ENCODE measurements at places on chromosomes 7 and 10.

- DNase-seq: no peak
Observed at GRCh38 chr7:48355346-48355745, 184.1 kb downstream of the ABCA13 start.

DNA sequence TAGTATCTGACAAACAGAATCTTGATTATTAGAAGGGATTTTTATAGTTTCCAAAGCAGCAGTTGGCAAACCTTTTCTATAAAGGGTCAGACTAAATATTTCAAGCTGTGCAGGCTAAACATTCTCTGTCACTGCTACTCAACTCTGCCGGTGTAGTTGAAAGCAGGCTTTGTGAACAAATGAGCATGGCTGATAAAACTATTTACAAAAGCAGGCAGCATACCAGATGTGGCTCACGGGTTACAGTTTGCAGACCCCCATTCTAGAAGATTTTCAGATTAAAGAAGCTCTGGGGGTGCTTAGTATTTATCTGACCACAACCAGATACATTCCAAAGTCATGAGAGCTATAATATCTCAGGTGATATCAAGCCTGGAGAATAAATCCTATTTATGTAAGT lies 1017.5 kb downstream of the SORCS1 start:
- no peak for DNase-seq

GRCh38 chr7:144641389-144642044 lies 194.3 kb downstream of the TPK1 start:
- DNase-seq: no peak

DNA sequence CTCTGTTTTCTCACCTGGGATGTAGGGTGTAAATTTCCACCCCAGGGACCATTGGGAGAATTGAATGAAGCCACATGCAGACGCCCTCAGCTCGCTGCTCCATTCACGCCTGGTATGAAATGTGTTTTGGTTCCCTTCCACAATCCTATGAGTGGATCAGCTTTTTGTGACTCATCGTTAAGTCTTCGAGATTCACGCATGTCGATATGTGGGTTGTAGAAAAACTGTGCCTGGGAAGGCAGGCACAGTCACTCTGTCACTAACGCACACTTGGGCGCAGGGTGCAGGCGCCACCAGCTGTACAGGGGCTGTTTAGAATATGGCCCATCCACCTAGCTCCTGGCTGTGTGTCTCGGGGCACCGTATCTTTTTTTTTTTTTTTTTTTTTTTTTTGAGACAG lies 64.2 kb upstream of the SH2B2 start:
- no peak for DNase-seq

DNA sequence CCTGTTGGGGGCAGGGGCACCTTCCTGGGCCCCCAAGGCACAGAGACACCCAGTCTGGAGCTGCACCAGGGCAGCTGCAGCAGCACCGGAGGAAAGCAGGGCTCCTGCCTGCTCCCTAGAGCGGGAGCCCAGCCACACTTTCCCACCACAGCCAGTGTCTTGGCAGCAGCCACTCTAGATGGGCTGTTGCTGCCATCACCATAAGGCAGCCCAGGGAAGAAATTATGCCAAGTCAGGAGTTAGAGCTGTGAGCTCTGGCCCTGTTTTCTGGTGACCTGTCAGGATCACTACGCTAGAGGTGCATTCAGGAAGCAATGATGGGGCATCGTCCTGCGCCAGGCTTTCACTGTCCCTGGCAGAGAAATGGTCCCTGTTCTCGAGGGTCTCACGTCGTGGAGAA lies 38.0 kb upstream of the ZNRF2 start:
- no peak for DNase-seq

DNA sequence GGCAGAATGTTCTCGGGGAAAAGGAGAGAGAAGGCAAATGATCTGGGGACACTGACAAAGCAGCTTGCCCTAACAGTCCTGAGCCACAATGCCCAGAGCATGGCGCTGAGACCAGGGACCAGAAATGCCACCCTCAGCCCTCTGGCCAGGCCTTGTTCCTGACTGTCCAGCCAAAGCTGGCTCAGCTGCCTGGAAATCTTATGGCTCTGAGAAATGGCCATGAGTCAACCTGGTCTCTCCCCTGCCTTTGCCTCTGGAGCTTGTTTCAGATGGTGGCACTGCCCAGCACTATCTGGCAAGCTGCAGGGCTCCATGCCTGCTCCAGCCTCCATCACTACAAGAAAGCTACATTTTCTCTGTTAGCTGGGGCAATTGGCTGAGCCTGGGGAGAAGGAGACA lies 90.5 kb upstream of the PLXNA4 start:
- no peak for DNase-seq

DNA sequence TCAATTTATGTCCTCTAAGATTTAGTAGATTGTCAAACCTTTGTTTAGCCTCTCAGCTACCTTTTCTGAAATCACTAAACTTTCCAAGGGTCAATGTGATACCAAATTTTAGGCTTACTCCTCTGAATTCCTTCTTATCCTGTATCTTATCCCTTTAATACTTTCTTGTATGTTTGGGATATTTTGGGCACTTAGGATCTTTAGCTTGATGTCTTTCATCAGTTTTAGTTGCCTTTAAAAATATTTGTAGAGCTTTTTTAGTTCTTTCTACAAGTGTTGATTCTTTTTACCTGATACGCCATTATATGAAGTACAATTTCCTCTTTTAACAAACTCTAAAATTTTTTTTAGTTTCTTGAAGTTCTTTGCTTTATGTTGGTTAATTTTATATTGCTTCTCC lies 30.7 kb upstream of the HDAC9 start:
- no peak for DNase-seq
